ENCODE measurements at places on chromosomes 16 and 17. TPM values are rescaled to one million over a fixed set of nuclear protein-coding genes. Genes with fewer than 3 reads are reported as not detected.
A peak's percentile ranks its signal among the peaks of the same experiment; 100 is the strongest.

DNA sequence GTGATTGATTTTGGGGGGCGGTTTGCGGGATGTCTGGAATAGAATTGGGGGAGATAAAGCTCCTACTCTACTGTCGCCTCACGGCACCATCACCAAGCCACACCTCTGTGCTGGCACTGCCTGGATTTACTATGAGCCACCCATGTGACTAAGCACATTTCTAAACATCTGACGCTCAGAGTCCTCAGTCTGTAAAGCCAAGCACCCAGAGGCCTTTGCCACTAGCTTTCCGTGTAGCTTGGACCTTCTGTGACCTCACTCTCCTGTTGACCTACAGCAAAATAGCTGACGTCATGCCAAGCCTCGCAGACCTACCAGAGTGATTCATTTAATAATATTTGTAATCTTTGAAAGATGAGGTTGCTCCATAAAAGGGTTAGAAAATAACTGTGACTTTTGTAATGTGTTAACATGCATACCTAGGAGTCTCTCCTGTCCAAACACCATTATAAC, 38.5 kb upstream of the MYOCD start:
- H3K27me3 ChIP-seq = no peaks in the 10 kb centered on the region
- DNase-seq = no peak
- no peaks in the 10 kb centered on the region for H3K36me3 ChIP-seq
- no peak overlapping the region for H3K27ac ChIP-seq
- H3K4me3 ChIP-seq = no peak overlapping the region

DNA sequence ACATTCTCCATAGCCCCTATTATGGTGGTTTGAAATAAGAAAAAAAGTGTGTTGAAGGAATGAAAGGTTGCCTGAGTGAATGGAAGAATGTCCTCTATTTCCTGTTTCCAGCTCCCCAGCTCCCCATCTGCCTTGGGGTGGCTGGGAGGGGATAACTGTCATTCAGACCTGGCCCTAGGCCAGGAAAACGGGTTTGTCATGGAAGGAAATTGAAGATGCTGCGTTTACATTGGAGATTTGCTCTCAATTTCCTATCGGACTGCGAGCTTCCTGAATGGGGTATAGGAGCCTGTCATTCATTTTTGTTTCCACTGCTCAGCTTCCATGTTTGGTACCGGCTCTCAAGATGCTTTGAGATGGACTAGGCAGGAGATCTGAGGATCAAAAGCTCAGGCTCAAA, 2.2 kb upstream of the FZD2 start:
- peaks cover 21% of the 10 kb centered on the region for H3K4me1 ChIP-seq
- H3K27ac ChIP-seq = no peak overlapping the region
- H3K27me3 ChIP-seq = peaks cover 65% of the 10 kb centered on the region
- DNase-seq = no peak
- no peak overlapping the region for H3K4me3 ChIP-seq

GRCh38 chr17:49388290-49388640, 26.2 kb upstream of the ZNF652 start:
- H3K27me3 ChIP-seq = no peaks in the 10 kb centered on the region
- no peaks in the 10 kb centered on the region for H3K36me3 ChIP-seq
- H3K27ac ChIP-seq = peak overlapping the region; percentile 97
- peak; percentile 61 for DNase-seq
- peaks cover 53% of the 10 kb centered on the region for H3K4me1 ChIP-seq

Gene NKD1
- 0.33 TPM for total RNA-seq

Gene CPNE7
- 3.1 TPM for total RNA-seq

Gene STH
- total RNA-seq = not detected

Gene ATP1B2
- not detected for total RNA-seq

Gene CCDC200
- not detected for total RNA-seq
